Activated naive CD4-positive, alpha-beta T cell treated with anti-CD3 and anti-CD28 coated beads, Interleukin-2, amount 10 ng/mL, durations not matched to agents 7 days and 5 days (primary cell): ENCODE measurements at places on chromosomes 6 and 20.

- DNase-seq = no peak
- H3K27me3 ChIP-seq = peaks cover under 1% of the 10 kb centered on the region
- no peaks in the 10 kb centered on the region for H3K36me3 ChIP-seq
- H3K4me1 ChIP-seq = no peaks in the 10 kb centered on the region
- H3K4me3 ChIP-seq = no peak overlapping the region
- no peak overlapping the region for H3K27ac ChIP-seq
Measured at GRCh38 chr6:71351190-71351589, 62.6 kb downstream of the OGFRL1 start.

DNA sequence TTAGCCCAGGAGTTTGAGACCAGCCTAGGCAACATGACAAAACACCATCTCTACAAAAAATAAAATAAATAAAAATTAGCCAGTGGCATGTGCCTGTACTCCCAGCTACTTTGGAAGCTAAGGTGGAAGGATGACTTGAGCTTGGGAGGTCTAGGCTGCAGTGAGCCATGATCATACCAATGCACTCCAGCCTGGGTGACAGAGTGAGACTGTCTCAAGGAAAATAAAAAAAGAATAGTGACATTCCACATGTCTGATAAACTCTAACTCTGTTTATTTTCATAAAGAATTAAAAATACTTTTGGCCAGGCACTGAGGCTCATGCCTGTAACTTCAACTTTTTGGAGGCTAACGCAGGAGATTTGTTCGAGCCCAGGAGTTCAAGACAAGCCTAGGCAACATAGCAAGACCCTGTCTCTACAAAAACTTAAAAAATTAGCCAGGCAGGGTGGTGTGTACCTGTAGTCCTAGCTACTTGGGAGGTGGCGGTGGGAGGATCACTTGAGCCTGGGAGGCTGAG is 115.1 kb downstream of the GJA1 start:
- H3K4me3 ChIP-seq = no peak overlapping the region
- DNase-seq = no peak

DNA sequence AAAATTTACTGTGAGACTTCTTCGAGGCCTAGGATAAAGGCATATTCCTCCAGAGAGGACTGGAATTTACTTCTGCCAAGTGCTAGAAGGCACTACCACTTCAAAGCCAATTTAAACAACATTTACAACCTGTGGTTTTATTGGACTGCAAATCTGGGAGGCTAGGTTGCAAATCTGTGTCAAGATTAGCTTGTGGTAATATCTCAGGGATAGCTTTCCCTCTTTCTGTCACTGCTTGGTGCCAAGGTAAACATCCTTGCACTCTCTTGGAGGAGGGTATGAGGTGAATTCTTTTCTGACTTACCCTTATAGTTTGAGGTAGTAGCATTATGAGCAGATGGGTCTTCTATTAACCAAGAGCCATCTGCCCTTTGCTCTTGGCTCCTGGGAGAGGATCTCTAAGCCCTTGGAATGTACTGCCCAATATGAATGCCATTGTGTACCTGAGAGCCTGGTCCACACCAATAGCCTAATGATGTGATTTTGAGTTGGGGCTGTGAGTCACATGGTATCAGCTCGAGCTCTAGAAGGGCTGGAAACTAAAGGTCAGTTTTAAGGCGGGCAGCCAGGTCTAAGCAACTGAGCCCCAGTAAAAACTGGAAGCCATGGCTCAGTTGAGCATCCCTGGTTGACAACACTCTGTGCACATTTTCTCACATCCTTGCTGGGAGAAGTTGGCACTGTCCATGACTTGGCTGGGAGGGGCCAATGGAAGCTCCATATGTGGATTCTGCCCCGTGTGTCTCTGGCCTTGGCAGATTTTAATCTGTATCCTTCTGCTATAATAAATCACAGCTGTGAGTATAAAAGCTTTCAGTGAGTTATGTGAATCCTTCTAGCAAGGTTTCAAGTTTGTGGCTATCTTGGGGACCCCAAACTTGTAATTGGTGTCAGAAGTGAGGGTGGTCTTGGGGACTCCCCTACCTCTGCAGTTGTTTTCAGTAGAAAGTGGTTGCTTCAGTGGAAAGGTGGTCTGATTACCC is 188.1 kb downstream of the UBE3D start:
- no peaks in the 10 kb centered on the region for H3K4me1 ChIP-seq
- peaks cover 5% of the 10 kb centered on the region for H3K27me3 ChIP-seq
- H3K27ac ChIP-seq = no peak overlapping the region
- no peaks in the 10 kb centered on the region for H3K36me3 ChIP-seq

DNA sequence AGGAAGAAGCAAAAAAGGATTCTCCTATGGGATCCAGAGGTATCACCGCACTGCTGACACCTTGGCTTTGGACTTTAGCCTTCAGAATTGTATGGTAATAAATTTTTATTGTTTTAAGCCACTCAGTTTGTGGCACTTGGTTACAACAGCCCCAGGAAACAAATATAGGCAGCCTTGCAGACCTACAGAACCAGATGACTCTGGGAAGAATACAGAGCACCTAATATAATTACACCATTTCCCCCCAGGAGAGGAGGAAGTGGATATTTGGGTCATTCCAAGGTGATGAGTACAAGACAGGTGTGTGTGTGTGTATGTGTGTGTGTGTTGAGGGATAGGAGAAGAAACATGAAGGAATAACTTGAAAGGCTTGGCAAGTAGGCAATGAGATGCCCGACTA is 84.2 kb upstream of the ENPP5 start:
- peaks cover 6% of the 10 kb centered on the region for H3K27me3 ChIP-seq
- H3K4me3 ChIP-seq = no peak overlapping the region
- H3K27ac ChIP-seq = no peak overlapping the region
- H3K36me3 ChIP-seq = no peaks in the 10 kb centered on the region
- no peak for DNase-seq

DNA sequence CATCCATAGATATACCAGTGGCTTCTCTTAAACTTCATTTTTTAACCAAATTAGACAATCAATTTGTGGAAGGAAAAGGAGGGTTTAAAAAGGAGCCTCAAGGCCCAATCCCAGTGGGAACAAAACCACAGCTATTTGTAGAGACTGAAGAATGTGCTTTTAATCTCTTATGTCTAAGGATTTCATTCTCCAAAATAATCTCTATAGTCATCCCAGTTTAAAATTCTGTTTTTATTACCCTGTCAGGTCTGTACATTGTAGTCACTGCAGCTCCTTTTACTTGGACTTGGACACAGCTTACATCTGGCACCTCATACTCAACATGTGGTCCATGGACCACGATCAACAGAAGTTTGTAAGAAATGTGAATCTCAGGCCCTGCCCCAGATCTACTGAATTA is 152.1 kb upstream of the STMND1 start:
- H3K27me3 ChIP-seq = peaks cover 26% of the 10 kb centered on the region
- no peak overlapping the region for H3K4me3 ChIP-seq
- no peaks in the 10 kb centered on the region for H3K36me3 ChIP-seq
- no peak for DNase-seq
- no peaks in the 10 kb centered on the region for H3K4me1 ChIP-seq

DNA sequence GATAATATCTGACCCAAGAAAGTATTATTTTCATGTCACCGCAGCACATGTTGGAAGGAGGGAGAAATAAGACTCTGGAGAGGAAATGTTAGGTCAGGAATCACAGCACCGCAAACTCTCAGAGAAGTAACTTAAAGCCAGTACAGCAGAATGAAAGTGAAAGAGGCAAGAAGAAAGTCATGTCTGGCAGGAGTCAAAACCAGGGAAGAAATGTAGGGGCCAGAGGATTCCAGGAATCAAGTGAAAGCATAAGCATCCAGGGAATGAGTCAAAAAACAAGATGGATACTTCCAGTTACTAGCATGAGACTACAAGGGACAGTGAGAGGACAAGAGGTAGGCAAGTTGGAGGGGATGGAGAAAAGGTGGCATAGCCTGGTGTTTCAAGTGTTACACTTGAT is 80.4 kb downstream of the AK9 start:
- peak overlapping the region; percentile 1 for H3K27ac ChIP-seq
- H3K27me3 ChIP-seq = no peaks in the 10 kb centered on the region
- no peak for DNase-seq
- H3K4me1 ChIP-seq = peaks cover 9% of the 10 kb centered on the region
- no peaks in the 10 kb centered on the region for H3K36me3 ChIP-seq
- H3K4me3 ChIP-seq = no peak overlapping the region

DNA sequence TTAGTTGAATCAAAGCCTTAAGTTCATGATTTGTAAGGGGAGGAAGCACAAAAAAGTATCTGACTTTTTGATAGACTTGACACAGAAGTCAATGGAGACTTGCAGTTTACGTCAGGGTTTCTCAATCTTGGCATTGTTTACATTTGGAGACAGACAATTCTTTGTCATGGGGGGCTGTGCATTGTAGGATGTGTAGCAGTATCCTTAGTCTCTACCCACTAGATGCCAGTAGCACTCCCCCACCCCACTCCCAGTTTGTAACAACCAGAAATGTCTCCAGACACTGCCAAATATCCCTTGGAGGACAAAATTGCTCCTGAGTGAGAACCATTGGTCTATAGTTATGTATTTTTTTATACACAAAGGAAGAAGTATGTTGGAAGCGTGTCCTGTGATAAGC is 434.1 kb downstream of the RFPL4B start:
- H3K4me3 ChIP-seq = no peak overlapping the region
- no peak for DNase-seq
- no peak overlapping the region for H3K27ac ChIP-seq

DNA sequence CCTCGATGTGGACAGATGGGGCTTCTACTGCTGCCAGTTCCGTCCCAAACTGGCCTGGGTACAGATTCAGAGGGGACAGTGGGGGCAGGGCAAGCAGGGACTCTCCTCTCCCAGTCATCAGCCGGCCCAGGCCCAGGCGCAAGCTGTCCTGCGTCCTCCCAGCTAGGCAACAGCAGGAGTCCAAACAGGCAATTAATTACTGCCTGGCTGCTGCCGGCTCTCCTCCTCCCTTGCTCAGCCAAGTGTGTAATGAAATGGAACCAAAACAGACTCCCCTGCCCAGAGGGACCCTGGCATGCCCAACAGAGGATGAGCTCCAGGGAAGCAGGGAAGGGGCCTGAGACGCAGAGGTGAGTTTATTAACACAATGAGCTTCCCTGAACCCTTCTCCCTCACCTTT is 17.8 kb upstream of the SLC32A1 start:
- no peak overlapping the region for H3K27ac ChIP-seq
- peaks cover 49% of the 10 kb centered on the region for H3K27me3 ChIP-seq
- DNase-seq = no peak
- no peak overlapping the region for H3K4me3 ChIP-seq
- H3K4me1 ChIP-seq = no peaks in the 10 kb centered on the region

DNA sequence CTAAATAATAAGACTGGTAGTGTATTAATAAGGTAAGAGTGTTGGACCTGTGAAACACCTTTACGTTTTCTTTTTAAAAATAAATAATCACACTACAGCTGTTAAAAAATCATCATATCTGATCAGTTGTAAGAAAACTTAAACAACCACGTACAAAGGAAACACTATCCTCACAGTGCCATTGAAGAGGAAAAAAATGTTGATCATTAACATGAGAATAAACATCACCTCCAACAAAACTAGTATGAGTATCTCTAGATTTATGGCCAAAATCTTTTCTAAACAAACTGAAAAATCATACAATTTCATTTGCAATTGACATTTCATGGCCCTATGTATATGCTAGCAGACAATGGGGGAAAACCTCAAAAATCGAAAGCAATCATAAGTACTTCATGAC is 590 bp downstream of the EYS start:
- H3K27me3 ChIP-seq = no peaks in the 10 kb centered on the region
- no peaks in the 10 kb centered on the region for H3K36me3 ChIP-seq
- no peak overlapping the region for H3K27ac ChIP-seq
- DNase-seq = no peak
- no peaks in the 10 kb centered on the region for H3K4me1 ChIP-seq

GRCh38 chr20:49203746-49204145 is 15.5 kb upstream of the DDX27 start:
- DNase-seq = no peak
- no peak overlapping the region for H3K27ac ChIP-seq
- no peak overlapping the region for H3K4me3 ChIP-seq
- H3K36me3 ChIP-seq = no peaks in the 10 kb centered on the region
- peaks cover 6% of the 10 kb centered on the region for H3K27me3 ChIP-seq
- H3K4me1 ChIP-seq = no peaks in the 10 kb centered on the region

- H3K4me1 ChIP-seq = no peaks in the 10 kb centered on the region
- H3K27ac ChIP-seq = no peak overlapping the region
- H3K27me3 ChIP-seq = no peaks in the 10 kb centered on the region
- H3K4me3 ChIP-seq = no peak overlapping the region
- DNase-seq = no peak
- no peaks in the 10 kb centered on the region for H3K36me3 ChIP-seq
Measured at GRCh38 chr6:117840541-117840983, 66.5 kb upstream of the SLC35F1 start.

- H3K4me1 ChIP-seq = no peaks in the 10 kb centered on the region
- H3K27me3 ChIP-seq = peaks cover 17% of the 10 kb centered on the region
- H3K27ac ChIP-seq = no peak overlapping the region
- no peak overlapping the region for H3K4me3 ChIP-seq
- DNase-seq = no peak
Measured at GRCh38 chr20:59802471-59803221, 130.8 kb downstream of the SYCP2 start.

- no peak overlapping the region for H3K4me3 ChIP-seq
- H3K36me3 ChIP-seq = no peaks in the 10 kb centered on the region
- H3K27me3 ChIP-seq = peaks cover 12% of the 10 kb centered on the region
Measured at GRCh38 chr20:43579861-43580793, 10.6 kb upstream of the IFT52 start.

DNA sequence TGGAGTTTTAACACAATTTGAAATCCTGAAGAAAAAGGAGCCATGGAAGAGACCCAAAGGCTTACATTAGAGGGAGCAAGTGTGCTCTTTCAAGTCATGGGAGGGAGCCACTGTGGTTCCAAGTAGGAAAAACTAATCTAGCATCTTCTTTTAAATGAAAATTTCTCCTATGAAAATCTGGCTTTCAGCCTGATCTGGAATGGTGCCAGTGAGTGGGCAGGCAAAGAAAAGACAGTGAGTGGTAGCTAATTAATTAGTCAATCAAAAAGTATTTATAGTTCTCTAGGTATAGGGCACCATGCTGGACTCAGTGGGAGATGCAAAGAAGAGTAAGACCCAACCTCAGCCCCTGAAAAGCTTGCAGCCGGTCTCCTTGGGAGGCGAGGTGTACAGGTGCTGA is 21.9 kb downstream of the CAP2 start:
- no peak overlapping the region for H3K27ac ChIP-seq
- peaks cover 3% of the 10 kb centered on the region for H3K27me3 ChIP-seq
- no peak for DNase-seq
- no peaks in the 10 kb centered on the region for H3K4me1 ChIP-seq
- H3K4me3 ChIP-seq = no peak overlapping the region

- no peaks in the 10 kb centered on the region for H3K4me1 ChIP-seq
- peaks cover 12% of the 10 kb centered on the region for H3K27me3 ChIP-seq
- H3K4me3 ChIP-seq = no peak overlapping the region
- DNase-seq = no peak
- H3K36me3 ChIP-seq = no peaks in the 10 kb centered on the region
- H3K27ac ChIP-seq = no peak overlapping the region
Measured at GRCh38 chr6:4174042-4174441, 38.7 kb upstream of the ECI2 start.

GRCh38 chr20:19130613-19130984 is 81.8 kb upstream of the SLC24A3 start:
- H3K4me1 ChIP-seq = no peaks in the 10 kb centered on the region
- no peak overlapping the region for H3K4me3 ChIP-seq
- no peaks in the 10 kb centered on the region for H3K27me3 ChIP-seq
- no peaks in the 10 kb centered on the region for H3K36me3 ChIP-seq
- DNase-seq = no peak
